ENCODE measurements at places on chromosomes 3 and 15.

- DNase-seq, result no peak
These were observed 402 bp downstream of the WWTR1 start for GRCh38 chr3:149657321-149657925.

DNA sequence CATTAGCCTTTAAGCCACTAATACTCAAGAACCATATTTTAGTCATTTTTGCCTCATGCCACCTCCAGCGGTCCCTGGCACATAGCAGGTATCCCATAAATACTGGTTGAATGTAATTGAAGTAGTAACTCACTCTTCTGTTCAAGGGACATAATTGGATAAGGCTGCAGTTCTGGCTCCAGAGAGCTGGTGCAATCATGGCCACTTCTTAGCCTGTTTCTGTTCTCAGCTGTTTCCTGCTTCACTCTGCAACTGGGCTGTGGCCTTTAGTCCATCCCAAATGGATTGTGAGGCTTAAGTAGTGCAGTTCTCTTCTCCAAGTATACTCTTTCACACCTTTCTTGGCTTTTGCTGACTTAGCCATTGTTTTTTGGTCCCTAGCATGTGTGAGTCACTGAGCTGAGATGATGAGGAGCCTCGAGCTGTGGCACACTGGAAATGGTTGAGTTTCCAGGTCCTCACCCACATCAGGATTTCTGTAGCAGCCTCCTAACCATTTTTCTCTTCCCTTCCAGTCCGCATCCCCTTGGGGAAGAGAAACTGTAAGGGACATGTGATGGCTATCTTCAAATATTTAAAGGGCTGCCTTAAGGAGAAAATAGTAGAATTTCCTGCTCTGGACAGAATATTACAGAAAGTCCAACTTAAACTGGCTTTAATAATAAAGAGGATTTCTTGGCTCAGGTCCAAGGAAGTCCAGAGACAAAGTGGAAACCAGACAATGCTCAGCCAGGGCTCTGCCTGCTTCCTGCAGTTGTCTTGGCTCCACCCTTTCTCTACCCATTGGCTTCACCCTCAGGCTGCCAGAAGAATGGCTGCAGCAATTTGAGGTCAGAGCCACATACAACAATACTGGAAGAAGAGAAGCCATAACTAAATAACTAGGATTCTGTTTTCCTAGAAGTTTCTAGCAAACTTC lies 305.4 kb upstream of the ROPN1 start:
- DNase-seq, result no peak

DNA sequence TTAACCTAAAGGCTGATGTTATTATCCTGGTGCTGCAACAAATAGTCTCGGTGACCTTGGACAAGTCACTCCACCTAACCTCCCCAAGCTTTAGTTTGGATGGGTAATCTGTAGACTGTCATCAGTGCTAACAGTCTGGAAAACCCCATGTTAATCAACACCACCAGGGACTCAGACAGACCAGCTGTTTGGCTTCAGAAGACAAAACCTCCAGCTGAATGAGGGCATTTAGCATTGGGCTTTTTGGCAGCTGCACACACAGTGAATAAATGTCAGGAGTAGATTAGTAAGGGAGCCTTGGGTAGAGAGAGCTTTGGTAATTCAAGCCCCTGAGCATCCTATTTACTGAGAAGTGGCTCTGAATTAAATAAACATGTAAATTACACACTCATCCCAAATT lies 24.9 kb upstream of the C3orf80 start:
- no peak for DNase-seq

DNA sequence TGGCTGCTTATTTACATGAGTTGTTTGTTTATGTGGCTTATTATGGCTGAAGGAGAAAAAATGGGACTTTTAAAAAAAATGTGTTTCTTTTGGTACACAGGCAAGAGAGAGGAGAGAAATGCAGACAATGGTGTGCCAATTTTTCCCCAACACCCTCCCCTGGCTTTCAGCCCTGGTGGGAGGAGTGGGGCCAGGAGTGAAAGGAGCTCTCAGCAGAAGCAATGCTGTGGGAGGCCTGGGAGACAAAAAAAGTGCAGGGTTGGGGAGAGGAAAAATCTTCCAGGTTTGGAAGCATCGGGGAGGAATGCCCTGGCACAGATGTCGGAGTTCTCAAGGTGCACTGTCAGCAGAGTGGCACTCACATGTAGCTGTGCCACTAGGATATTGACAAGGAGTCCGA lies 117.7 kb upstream of the FOXB1 start:
- DNase-seq, result no peak

- DNase-seq, result no peak
These were observed 64.3 kb downstream of the FAM174B start for GRCh38 chr15:92591275-92591674.

Measured in neuronal stem cell (in vitro differentiated cells).